ENCODE measurements at places on chromosomes 5 and 9.

DNA sequence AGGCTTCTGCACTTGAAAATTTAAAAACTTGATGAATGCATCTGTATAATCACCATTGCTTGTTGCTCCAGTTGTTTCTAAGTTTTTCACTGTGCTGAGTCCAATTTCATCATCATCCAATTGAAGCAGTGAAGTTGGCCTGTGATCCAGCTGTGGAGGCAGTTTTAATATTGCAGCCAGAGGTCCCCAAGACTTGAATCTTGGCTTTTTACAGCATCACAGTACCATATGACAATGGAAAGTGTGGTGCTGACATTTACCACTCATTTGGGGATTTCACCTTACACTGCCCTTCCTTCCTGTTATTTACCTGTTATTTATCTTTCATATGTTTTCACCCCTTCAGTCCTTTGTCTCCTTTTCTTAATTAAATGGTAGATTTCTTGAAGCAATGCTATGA, 76.2 kb upstream of the SPIN1 start:
- no peak for DNase-seq

DNA sequence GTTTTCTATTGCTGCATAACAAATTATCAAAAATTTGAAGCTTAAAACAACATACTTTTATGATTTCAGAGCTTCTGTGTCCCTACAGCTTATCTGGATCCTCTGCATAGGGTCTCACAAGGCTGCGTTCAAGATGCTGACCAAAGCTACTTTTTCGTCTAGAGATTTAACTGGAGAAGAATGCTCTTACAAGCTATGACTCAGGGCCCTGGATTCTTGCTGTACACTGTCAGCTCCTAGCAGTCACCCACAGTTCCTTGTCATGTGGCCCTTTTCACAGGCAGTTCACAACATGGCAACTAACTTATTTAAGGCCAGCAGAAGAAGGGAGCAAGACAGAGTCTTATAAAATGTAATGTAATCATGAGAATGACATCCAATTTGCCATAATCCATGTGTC, 70.8 kb upstream of the FAM174A start:
- no peak for DNase-seq

- peak; percentile 51 for DNase-seq
These were observed 16.2 kb downstream of the ATPSCKMT start for GRCh38 chr5:10233505-10233904.

- DNase-seq = peak; percentile 74
These were observed 293.9 kb downstream of the ZSWIM6 start for GRCh38 chr5:61625681-61626621.

- no peak for DNase-seq
These were observed 159.7 kb upstream of the SNX2 start for GRCh38 chr5:122615146-122615545.

- DNase-seq = no peak
These were observed 739.5 kb upstream of the GRAMD2B start for GRCh38 chr5:125683669-125684068.

GRCh38 chr5:83744821-83745220, 24.2 kb upstream of the HAPLN1 start:
- no peak for DNase-seq

DNA sequence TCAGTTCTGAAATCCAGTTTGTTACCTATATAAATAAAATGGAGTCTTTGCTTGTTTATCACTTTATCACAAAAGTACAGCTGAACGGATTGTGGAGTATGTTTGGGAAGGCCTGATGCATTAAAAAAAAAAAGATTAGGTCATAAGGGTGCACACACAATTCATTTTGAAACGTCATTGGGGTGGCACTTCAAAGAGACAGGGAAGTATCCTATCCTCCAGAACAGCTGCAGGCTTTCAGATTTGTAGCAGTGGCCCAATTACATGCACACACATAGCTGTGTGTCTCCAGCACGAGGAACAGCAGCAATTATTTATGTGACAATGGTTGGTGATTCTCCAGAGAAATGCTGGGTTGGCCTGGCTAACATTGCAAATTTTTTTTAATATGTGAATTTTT, 46.8 kb upstream of the FER start:
- DNase-seq = no peak
